ENCODE measurements at places on chromosomes 12 and 14. TPM values are rescaled to one million over a fixed set of nuclear protein-coding genes. Genes with fewer than 3 reads are reported as not detected.

DNA sequence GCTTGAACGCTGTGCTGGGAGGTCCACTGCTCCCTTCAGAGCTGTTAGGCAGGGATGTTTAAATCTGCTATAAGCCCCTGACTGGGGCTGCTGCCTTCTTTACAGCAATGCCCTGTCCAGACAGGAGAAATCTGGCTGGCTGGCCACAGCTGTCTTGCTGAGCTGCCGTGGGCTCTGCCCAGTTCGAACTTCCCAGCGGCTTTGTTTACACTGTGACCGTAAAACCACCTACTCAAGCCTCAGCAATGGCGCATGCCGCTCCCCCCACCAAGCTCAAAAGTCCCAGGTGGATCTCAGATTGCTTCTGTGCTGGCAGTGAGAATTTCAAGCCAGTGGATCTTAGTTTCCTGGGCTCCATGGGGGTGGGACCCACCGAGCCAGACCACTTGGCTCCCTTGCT lies 35.8 kb downstream of the CKAP4 start:
- no peak for DNase-seq

DNA sequence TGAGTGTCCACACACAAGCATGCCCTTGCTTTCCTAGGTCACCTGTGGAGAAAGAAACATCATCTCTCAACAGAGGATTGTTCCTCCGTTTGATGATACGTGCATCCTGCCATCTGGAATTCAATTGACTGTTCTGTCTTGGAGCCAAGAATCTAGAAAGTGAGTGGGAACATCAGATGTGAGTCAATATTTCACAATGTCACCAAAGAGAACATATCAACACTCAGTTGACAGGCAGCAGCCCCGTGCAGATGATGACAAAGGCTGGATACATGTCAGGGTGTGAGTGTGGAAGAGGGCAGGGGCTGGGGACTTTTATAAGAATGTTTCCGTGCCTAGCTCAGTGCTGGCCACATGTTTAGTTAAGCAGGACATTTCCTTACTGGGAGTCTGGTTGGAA lies 76.1 kb downstream of the TBC1D30 start:
- no peak for DNase-seq

The KRT71 gene
- total RNA-seq: not detected

DNA sequence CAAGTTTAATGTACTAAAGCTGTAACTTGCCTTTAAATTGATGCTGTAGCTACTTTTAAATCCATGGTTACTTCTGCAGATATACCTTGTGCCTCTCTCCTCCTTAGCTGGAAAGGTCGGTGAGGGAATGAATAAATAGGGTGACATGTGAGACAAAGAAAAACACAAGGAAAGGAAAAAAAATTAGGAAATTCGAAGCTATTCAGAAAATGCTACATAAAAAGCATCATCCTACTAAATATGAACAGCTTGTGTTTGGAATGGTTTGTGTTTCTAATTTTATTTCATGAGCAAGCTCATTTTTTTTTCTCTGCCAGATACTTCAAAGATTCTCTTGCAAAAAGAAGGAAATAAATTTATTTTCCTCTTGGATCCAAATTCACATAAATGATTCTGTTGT lies 186.3 kb upstream of the NUDT4 start:
- no peak for DNase-seq

GRCh38 chr12:120820884-120821510 lies 83.2 kb downstream of the SPPL3 start:
- no peak for DNase-seq

DNA sequence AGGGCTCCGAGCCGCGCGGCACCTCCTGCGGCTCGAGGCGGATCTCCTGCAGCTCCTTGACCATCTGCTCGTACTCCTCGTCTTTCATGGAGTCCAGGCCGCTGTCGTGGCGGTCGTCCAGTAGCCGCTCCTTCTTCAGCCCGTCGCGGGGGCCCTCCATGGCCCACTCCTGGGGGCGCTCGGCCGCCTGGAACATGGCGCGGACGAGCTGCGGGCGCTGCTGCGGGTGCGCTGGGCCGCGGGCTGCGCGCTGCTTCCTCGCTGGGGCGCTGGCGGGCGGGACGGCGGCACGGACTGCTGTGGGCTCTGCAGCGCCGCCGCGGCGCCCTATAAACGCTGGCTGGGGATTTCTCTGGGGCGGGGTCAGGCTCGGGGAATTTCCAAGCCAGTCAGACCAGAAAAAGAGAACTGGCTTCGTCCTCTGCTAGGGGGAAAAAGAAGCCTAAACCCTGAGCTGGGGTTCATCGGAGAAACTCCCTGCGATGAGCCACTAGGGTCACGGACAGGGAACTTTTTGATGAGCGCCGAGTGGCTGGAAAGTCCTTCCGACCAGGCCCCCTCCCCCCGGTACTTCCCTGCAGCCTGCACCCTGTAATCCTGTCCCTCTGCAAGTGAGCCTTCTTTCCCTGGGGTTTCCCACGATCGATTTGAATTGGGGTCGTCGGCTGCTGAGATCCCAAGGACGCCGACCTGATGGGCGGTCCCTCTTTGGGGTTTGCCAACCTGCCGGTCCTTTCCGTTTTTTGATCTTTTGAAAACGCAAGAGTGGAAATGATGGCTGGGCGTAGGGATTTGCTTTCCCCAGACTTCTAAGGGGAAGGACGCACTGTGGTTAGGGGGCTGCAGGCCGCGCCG lies at the start of gene NFKBIA:
NFKBIA (minus strand) TSS at position 301 of the 855 bp plus-strand sequence; CDS start at position 196, 105 bp downstream.
- peak; percentile 94 for DNase-seq

- no peak for DNase-seq
These were observed 177.5 kb upstream of the CAND1 start for GRCh38 chr12:67091678-67092077.

DNA sequence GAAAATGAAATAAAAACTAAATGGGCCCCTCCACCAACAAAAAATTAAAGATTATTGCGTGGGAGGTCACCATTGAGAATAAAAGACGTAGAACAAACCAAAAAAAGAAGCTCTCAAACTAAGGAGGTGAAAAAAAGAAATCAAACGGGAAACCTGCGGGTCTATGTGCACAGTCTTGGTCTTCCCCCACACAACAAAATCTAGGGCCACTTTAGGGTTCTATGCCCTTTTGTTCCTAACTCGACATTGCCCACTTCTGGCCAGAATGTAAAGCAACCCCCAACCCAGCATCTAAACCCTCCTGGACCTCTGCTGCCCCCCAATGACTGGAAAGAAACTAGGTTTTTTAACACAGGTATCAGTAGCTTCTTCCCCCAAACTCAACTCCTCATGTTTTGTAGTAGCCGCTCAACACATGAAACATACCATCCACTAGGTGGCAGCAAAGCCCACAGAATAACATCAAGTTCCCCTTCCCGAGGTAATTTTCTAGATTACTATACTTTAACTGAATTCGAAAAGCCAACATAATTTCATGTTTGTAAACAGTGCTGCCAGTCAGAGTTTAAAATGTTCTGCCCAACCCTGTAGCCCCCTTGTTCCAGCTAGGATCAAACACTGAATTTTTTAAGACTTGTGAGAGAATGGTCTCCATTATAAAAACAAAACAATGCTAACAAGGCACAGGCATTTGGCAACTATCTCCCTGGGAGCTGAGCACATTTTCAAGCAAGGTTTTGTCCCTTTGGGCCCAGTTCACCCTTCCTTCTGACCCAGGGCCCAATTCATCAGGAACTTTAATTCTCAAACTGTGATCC lies 18.7 kb downstream of the DAD1 start:
- DNase-seq: peak; percentile 78

The BCL11B gene
- total RNA-seq: 2.1 TPM

- DNase-seq: no peak
These were observed 534.7 kb downstream of the RPS29 start for GRCh38 chr14:49051328-49052060.

GRCh38 chr12:109264095-109264942 lies 44.8 kb downstream of the FOXN4 start:
- peak; percentile 66 for DNase-seq

GRCh38 chr14:68548194-68549076 lies 244.4 kb downstream of the ZFP36L1 start:
- DNase-seq: peak; percentile 91

The GALNT8 gene
- 0.94 TPM for total RNA-seq

DNA sequence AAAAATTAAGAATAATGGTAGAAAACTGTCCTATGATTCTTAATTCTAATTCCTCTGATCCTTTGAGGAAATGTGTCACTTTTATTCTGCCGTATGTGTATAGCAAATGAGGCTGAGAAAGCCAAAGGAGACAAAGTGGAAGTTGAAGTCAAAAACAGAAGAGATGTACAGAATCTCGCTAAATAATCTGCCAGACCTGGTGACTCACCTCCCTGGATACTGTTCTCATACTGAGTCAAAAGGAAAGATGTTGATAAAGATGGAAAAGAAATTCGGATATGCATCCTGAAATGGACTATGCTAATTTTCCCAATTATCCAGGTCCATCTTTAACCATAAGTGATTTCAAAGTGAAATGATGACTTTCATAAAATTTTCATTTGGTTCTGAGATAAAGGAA lies 92.5 kb downstream of the DUSP6 start:
- DNase-seq: no peak

The ABCC9 gene
- total RNA-seq: 70.8 TPM

DNA sequence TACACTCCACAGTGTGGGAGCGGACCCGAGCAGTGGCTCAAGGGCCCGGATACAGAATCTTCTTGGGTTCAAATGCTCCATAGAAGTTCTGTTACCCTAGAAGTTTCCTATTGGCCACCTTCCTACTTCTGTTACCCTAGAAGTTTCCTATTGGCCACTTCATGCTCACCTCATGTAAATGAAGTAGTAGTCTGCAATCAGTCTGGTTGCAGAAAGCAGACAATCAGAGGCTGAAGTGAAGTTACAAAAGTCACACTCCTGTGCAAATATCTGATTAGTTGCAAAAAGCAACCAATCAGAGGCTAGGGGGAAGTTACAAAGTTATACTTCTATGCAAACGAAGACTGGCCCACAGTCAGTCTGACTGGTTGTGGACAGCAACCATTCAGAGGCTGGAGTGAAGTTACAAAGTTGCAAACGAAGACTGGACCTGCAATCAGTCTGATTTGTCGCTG lies 77.8 kb upstream of the CPNE8 start:
- no peak for DNase-seq

- no peak for DNase-seq
These were observed 113.9 kb upstream of the LMO3 start for GRCh38 chr12:16719713-16720416.

DNA sequence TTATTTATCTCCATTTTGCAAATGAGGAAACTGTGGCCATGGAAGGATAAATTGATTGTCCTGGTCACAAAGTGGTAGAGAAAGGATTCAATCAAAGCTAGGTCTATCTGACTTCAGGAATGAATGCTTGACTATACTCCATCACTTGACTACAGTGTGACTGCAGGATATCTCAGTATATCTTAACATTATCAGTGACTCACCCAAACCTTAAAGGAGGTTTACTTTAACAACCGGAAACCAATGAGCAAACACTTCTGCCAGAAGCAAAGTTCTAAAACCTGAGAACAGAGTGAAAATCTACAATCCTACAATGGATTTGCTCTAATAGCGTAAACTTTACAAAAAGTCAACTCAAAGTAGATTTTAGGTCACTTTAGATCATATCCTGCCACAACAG lies 277.0 kb downstream of the CEP128 start:
- DNase-seq: no peak

The CISTR gene
- total RNA-seq: 3.4 TPM

DNA sequence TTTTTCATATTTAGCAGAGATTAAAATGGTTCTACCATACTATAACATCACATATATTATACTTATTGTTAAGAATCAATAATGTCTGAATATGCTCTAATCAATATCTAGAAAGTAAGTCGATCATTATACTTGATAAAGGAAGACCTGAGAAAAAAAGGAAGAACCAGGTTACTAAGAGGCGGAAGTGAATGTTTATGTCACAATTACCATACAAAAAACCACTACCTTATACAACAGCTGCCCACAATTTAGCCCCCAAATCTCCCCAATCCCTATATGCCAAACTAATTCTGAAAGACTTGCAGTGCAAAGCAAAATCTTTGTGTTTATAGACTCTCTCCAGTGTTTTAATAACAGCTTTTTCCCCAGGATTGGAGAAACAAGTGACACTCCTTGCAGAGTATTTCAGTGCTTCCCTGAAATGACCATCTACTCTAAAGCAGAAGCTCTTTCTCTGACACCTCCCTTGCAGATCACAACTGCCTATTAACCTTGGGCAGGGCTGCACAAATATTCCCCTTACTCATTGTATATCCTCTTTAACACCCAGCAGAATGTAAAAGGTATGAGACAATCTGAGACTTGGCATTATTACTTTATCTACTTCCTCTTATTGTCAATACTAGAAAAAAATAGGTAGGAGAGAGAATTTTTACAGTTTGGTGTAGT lies 12.7 kb upstream of the SLC2A3 start:
- DNase-seq: no peak

DNA sequence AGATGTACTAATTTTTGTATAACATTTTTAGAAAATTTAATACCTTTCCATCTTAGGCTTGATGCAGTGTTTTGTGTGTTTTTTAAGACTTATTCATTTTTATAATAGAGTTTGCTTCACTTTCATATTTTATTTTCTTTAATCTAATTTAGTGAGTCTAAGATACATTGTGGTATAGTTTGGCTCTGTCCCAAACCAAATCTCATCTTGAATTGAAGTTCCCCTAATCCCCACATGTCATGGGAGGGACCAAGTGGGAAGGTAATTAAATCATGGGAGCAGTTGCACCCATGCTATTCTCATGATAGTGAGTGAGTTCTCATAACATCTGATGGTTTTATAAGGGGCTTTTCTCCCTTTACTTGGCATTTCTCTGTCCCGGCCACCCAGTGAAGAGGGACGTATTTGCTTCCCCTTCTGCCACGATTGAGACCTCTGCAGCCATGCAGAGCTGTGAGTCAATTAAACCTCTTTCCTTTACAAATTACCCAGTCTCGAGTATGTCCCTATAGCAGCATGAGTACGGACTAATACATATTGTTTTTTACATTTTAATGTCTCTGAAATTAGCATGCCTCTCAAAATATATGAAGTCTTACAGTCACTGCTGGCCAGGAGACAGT lies 34.9 kb downstream of the GABARAPL1 start:
- no peak for DNase-seq

The TMPRSS12 gene
- not detected for total RNA-seq

The NOVA1 gene
- 3.1 TPM for total RNA-seq

DNA sequence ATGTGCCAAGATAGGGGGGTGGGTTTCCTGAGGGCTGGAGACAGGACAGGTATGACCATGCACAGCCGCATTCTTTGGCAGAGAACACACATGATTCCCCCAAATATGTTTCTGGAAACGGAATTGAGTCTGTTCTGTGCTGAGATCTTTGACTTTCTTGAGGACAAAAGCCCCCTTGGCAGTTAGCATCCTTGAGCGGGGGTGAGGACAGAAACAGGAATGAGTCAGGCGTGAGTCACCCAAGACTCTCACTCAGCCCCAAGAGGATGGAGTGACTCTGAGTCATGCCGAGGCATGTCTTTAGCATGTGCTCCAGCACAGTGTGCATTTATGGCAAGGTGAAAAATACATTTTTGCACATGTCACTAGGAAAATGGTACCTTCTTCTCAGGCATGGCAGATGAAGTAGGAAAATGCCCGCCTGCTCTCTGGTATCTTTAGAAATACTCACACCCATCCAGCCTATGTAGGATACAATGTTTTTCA lies 52.1 kb downstream of the DAD1 start:
- peak; percentile 57 for DNase-seq

The GLT1D1 gene
- 0.56 TPM for total RNA-seq

DNA sequence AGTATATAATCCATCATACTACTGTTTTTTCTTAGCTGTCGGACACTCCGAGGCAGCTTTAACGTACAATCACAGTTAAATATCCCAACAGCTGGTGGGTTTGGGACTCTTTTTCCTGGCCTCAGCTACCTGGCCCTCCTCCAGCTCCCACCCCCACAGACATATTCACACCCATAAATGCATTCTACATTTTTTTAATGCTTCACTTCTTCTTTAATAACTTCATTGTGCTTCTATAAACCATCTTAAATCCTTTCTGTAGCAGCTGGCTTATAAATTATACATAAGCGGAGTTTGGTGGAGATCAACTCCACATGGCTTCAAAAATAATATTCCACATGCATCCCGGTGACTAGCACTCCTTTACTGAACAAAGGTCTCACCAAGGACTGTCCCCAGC lies 33.3 kb downstream of the TDG start:
- DNase-seq: no peak

Data from heart left ventricle (tissue), 16 donors.